Activated CD4-positive, alpha-beta T cell treated with anti-CD3 and anti-CD28 coated beads, Interleukin-2, amount 10 ng/mL, durations not matched to agents 24 days and 14 days (primary cell): ENCODE measurements at places on chromosomes 1 and 21. TPM values are rescaled to one million over a fixed set of nuclear protein-coding genes. Genes with fewer than 3 reads are reported as not detected.

DNA sequence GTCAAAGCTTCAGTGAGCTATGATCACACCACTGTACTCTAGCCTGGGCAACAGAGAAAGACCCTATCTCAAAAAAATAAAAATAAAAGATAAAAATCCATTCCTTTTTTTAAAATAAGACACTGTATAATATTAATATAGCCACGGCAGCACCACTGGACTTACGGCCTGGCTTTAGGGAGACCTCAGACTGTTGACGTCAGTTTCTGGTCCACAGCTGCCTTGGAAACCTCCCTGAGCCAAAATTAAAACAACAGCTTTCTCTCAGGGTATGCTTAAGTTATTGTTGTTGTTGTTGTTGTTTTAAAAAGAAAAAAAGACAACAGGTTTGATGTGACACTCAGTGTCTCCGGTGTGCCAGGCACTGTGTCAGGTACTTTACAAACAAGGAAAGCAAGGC lies 42.0 kb downstream of the CAPZB start:
- H3K36me3 ChIP-seq = peaks cover 22% of the 10 kb centered on the region
- peaks cover 58% of the 10 kb centered on the region for H3K4me1 ChIP-seq
- no peak for DNase-seq
- no peaks in the 10 kb centered on the region for H3K27me3 ChIP-seq
- no peak overlapping the region for H3K27ac ChIP-seq
- H3K4me3 ChIP-seq = no peak overlapping the region

GRCh38 chr1:30998887-30999286 lies 66.6 kb downstream of the PUM1 start:
- no peaks in the 10 kb centered on the region for H3K27me3 ChIP-seq
- peaks cover 18% of the 10 kb centered on the region for H3K4me1 ChIP-seq
- DNase-seq = no peak
- no peak overlapping the region for H3K4me3 ChIP-seq

Gene C1QC
- total RNA-seq = not detected in 2 replicates

Gene GRIK1
- total RNA-seq = not detected in 2 replicates

Gene PLXNA2
- not detected in 2 replicates for total RNA-seq

Gene HSPB7
- not detected in 2 replicates for total RNA-seq
